ENCODE measurements at places on chromosomes 4 and X. TPM values are rescaled to one million over a fixed set of nuclear protein-coding genes. Genes with fewer than 3 reads are reported as not detected.

DNA sequence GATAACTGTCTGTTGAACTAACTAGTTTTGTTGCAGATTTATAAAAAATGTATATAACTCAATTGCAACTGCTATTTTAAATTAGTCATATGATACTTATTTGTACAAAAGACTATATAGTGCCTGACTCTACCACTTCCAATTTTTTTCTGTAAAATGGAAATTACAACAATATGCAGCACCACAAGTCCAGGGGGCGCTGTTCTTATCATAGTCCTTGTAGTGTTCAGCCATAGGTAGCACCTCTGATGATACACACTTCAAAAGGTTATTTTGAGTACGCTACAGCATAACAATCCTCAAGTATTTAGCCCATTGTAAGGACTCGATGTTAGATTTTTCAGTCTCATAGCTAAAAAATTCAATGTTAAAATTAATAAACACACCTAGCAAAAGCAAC lies 174.9 kb downstream of the CORIN start:
- peak; percentile 54 for DNase-seq

DNA sequence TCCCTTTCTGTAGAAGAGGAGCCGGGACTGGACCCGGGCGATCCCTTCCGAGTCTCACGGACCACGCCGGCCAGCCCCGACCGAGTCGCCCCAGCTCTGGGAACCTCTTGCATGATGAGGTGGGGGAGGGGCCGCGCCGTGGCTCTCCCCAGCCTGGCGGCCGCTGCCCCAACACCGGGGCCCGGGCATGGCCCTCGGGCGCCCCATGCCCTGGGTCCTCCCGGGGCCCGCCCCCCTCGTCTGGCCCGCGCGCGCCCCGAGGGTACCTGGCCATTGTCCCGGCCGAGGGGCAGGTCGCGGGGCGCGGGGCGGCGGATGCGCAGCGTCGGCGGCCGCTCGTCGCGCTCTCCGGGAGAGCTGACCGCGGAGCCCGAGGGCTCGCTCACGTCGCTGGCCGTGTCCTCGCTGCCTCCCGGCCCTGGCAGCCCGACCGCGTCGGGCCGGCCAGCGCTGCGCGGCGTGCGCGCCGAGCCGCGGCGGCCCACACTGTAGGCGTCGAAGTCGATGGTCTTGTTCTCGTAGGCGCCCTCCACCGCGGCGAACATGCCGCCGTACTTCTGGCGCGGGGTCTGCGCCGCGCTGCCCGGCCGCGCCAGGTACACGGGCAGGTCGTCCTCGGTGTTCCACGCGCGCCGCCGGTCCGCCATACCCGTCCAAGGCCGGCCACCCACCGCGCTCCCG lies 423 bp downstream of the CRMP1 start:
- DNase-seq, result no peak

- DNase-seq, result no peak
Measured at GRCh38 chr4:41881981-41882624, 53.1 kb upstream of the TMEM33 start.

- DNase-seq, result no peak
Measured at GRCh38 chrX:150163221-150163930, 199.7 kb upstream of the MAMLD1 start.

SFRP2 gene
- total RNA-seq, result not detected

COMMD8 gene
- total RNA-seq, result 55.8 TPM

ATG4A gene
- total RNA-seq, result 9.0 TPM

All from SK-MEL-5 (cell line).